ENCODE measurements at places on chromosomes 4 and X.

DNA sequence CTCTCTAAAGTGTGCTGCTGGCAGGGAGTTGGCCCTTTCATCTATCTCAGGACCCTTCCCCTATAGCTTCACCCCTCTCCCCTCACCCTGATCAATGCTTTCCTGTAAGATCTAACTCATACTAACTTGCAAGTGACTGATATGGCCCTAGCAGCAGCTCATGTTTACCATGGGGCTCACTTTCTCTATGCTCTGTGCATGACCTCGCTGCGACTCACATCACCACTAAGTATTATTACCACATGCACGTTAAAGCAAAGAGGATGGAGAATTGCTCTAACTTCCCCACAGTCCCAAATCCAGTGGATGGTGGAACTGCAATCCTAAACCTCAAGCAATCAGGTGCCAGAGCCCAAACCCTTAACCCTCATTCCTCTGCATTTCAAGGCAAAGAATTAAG lies 626.6 kb downstream of the MID1IP1 start:
- DNase-seq, result no peak

DNA sequence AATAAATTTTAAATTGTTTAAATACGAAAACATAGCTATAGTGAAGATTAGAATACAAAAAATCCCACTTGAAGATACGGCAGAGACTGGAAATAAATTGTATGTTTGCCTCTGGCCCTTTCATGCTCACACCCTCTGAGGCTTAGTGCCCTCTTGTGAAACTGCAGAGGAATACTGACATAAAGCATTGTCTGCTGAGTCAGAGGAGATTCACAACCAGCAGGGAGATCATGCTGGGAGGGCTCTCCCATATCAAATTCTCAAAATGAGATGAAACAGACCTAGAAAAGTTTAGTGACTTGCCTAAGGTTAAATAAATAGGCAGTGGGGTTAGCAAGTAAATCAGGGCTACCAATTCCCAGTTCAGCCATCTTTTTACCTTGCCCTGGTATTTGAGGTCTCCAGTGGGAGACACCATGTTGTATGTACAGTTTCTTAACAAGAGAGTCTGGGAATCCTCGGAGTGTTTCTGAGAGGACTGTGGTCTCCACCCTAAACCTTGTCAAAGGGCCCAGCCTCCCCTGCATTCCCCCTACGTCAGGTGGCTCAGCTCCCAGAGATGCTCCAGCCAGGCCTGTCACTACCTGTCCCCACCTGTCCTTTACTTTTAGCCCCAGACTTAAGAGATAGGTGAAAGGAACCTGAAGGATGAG lies 581.4 kb upstream of the DIPK2B start:
- DNase-seq, result no peak

- no peak for DNase-seq
Observed at GRCh38 chr4:3791910-3792542, 25.8 kb downstream of the ADRA2C start.

DNA sequence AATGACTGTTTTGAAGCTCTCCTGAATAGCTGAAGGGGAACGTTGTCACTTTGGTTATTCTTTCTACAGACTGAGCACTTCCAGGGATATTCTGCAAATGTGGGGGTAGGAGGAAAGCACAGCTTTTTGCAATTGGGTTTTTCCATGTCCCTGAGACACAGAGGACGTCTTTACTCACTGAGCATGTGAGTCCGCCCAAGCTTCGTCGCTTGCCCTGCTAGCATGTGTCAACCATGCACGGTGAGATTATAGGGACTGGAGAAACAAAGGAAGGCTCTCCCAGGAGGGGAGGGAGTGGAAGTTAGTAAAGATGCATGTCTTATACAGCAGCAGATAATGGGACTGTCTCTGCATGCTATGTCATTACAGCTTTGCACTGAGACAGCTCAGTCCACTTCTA lies 111.5 kb upstream of the SFRP2 start:
- DNase-seq, result no peak

GRCh38 chr4:66123831-66124413 lies 453.6 kb upstream of the EPHA5 start:
- no peak for DNase-seq

GRCh38 chrX:29453333-29453732 lies 762.0 kb upstream of the MAGEB2 start:
- DNase-seq, result no peak

- DNase-seq, result peak; percentile 4
Observed at GRCh38 chr4:17468619-17469221, 43.2 kb downstream of the QDPR start.

GRCh38 chr4:151409470-151410313 lies 716 bp downstream of the FHIP1A start:
- no peak for DNase-seq

DNA sequence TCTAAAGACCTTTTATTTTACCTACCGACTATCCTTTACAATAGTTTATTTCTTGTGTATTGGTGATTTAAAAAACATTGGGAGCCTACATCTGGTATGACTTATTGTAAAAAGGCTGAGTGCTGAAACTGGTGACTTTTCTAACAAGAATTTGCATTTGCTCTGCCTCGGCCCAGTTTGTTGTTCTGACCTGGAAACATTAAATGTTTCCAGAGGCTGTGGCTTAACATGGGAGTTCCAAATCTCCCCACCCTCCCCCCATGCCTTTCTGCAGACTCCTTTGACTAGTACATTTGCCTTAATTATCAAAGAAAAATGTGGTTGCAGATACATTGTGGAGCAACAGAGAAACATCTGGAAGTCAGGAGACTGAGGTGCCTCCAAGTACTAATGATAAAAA lies 39.8 kb downstream of the SPCS3 start:
- no peak for DNase-seq

- no peak for DNase-seq
Observed at GRCh38 chrX:96435378-96436035, 249.1 kb upstream of the DIAPH2 start.

- peak; percentile 87 for DNase-seq
Observed at GRCh38 chr4:152999346-153000075, 63.4 kb downstream of the FHDC1 start.

GRCh38 chr4:76799140-76799539 lies 98.8 kb downstream of the SOWAHB start:
- DNase-seq, result no peak

DNA sequence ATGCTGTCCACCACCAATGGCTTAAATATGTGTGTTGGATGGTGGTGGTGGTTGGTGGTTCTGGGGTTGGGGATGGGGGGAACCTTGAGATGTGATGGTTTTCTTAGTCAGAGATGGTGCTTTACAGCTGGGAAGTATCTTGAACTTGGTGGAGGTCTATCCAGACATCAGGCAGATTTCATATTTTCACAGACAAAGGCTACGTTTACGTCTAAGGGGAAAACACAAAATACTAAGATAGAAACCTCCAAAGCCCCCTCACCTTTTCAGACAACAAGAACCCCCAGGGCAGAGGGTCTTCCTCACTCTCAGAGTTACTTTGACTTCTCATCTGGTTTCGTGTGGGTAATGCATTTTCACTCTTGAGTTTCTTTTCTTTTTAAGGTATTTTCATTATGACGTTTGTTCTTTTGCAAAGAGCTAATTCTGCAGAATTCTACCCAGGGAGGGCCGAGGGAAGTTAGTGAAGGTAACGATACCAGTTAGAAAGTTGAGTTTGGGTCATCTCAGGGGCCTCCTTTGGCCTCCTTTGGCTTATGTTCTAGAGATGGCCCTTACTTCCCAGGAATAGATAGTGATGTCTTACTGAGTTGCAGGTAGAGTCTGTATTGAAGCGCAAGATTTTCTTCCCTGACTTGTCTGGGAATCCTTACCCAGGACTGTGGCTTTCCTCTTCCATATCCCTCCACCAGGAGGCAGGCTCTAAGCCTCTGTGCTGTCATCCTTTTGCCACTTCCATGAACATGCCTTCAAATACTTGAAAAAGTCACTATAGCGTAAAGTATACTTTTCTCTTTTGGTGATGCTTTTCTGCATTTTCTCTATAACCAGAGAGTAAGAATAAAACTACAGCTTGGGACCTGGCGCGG lies 31.9 kb downstream of the RHOH start:
- DNase-seq, result no peak

DNA sequence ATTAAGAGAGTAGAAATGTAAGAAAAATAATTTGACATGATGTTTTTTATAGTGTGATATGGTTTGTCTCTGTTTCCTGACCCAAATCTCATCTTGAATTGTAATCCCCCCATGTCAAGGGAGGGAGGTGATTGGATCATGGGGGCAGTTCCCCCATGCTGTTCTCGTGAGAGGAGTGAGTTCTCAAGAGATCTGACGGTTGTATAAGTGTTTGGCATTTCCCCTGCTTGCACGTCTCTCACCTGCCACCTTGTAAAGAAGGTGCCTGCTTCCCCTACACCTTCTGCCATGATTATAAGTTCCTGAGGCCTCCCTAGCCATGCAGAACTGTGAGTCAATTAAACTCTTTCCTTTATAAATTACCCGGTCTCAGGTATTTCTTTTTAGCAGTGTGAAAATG lies 34.8 kb upstream of the EXOC1L start:
- no peak for DNase-seq

DNA sequence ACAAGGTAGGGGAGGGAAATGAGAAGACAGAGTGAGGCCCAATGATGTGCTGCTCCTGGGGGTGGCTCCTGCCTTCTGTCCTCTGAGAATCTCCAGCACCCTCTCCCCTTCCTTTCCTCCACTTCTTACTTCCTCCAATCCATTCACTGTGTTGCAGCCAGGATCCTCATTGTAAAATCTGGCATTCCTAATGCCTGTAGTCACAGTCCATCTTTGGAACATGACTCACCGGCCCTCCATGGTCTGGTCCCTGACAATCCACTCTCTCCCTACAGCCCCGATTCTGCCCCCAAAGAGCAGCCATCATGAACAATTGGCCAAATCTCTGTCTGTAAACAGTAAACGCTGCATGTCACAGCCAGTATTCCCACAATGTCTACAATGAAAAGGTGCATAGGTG lies 72.9 kb downstream of the CLNK start:
- no peak for DNase-seq

DNA sequence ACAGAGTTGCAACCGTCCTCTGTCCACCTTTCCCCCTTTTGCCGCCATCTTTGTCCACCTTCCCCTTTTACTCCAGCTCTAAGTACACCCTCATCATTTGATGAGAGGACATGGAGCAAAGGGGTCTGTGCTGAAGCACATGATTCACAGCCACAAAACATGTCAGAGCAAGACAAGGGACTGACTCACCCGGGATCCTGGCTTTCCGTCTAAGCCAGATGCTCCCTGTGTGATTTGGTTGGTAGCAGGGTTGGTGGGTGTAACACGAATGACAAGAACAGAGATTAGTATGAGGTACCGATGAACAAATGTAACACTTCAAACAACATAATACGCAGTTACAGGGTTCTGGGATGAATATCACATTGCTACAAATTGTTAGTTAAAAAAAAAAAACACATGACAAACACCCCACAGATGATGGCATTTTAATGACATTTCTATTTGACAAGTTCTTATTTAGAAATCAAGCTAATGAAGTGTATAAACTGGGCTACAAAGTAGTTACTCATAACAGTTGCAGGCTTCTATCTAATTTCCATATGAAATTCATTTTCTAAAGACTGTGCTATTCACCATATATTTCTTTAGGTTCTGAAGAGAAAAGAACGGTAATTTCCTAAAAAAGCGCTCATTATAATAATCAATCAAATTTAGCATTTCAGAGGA lies 71.4 kb upstream of the ETNPPL start:
- no peak for DNase-seq

DNA sequence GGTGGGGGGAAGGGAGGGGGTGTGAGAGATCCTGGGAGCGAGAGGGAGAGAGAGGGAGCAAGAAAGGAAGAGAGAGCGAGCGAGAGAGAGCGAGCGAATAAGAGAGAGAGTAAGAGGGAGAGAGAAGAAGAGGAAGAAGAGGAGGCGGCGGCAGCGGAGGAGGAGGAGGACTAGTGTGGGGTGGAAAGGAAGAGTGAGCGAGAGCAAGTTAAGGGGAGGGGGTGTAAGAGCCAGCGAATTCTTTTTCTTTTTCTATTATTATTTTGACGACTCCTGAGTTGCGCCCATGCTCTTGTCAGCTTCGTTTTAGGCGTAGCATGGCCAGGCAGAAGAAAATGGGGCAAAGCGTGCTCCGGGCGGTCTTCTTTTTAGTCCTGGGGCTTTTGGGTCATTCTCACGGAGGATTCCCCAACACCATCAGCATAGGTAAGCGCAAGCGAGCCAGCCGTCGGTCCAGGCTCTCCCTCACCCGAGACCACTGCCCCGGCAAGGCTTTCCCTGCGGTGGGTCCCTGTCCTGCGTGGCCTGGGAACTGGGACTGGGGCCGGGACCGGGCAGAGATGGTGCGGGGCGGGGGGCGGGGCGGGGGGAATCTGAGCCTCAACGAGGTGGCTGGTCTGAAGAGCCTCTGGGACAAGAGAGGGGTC lies at the start of gene GRIA3:
Gene GRIA3 (plus strand): TSS at position 60 of the 647 bp plus-strand sequence. CDS start 258 bp downstream, at position 318.
- no peak for DNase-seq

DNA sequence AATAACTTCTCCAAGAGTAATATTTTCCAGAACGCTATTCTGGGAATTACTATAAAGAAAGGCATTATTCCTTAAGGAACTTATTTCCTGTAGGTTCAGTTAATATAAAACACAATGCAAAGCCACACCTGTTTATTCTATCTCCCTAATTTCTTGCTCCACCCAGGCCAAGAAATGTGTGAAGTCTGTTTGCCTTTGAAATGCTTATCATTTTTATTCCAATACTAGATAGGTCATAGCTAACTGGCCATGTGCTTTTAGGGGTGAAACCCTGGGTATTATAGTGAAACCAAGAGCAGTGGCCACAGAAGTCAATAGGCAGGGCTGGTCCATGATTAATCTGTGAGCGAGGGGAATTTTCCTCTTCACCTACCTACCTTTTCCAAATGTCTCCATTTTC lies 14.8 kb downstream of the CXCL3 start:
- no peak for DNase-seq

DNA sequence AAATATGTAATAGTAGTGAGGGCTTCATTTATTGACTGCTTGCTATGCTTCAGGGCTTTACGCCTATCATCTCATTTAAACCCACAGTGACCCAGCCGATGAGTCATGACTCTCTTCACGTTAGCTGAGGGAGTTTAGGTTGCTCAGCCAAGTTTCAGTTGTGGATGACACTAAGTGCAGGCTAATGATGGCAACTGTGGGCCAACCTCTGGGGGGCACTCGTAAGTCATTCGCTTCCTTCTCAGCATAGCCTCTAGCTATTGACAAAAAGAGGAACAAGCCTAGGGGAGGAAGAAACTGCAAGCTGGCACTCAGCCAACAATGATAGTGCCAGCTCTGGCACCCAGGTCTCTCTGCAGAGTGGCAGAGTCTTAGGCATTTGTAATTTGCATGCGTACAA lies 325.0 kb downstream of the ARHGAP10 start:
- DNase-seq, result no peak

GRCh38 chr4:3223956-3224748 lies 24.8 kb upstream of the MSANTD1 start:
- no peak for DNase-seq

GRCh38 chr4:4344915-4345527 lies 41.9 kb upstream of the NSG1 start:
- no peak for DNase-seq

DNA sequence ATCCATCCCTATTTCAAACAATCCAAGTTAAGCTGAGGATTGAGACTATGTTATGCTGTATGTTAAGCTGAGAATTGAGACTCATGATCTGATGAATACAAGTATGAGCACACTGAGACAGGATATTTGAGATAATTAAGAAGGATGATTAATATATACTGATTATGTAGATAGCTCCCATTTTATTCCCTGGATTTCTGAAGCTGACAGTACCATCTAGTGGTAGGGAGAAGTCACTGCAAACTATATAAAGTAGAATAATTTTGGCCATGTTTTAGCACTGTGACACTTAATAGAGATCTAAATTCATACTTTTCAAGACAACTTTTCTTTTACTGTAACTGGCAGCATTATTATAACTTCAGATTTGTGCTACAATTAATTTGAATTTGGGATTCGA lies 63.8 kb upstream of the HPRT1 start:
- DNase-seq, result peak; percentile 42
